ENCODE measurements at places on chromosomes 13 and 19. TPM values are rescaled to one million over a fixed set of nuclear protein-coding genes. Genes with fewer than 3 reads are reported as not detected.

Gene TMEM238
- 0.23 TPM for total RNA-seq

Gene MUC16
- total RNA-seq: not detected

Gene ZNF730
- total RNA-seq: 0.26 TPM

Gene MYO1F
- total RNA-seq: 0.13 TPM

Gene ZNF544
- 43.4 TPM for total RNA-seq

Gene ZNF223
- 5.1 TPM for total RNA-seq

Gene KCNN4
- 3.3 TPM for total RNA-seq

Gene TNNI3
- not detected for total RNA-seq
